SK-MEL-5 (cell line): ENCODE measurements at places on chromosomes 16 and 17. TPM values are rescaled to one million over a fixed set of nuclear protein-coding genes. Genes with fewer than 3 reads are reported as not detected.
A peak's percentile ranks its signal among the peaks of the same experiment; 100 is the strongest.

The SLC13A5 gene
- total RNA-seq: not detected in 2 replicates

DNA sequence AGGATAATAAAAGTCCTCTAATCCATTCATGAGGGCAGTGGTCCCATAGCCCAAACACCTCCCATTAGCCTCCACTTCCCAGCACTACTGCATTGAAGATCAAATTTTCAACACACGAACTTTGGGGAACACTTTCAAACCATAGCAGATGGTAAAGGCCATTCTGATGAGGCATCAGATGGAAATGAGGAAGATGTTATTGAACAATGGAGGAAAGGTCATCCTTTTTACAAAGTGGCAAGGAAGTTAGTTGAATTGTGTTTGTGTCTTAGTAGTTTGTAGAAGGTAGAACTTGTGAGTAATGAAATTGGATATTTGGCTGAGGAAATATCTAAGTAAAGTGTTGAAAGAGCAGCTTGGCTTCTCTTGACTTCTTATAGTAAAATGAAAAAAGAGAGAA is 93.3 kb upstream of the NLRP1 start:
- no peak for DNase-seq

- no peak for DNase-seq
Measured at GRCh38 chr16:50853329-50853728, 111.4 kb downstream of the CYLD start.

- no peak for DNase-seq
Measured at GRCh38 chr16:12899529-12900143, 1.8 kb upstream of the SHISA9 start.

GRCh38 chr17:80164185-80164584 is 5.6 kb upstream of the CARD14 start:
- DNase-seq: peak; percentile 99

DNA sequence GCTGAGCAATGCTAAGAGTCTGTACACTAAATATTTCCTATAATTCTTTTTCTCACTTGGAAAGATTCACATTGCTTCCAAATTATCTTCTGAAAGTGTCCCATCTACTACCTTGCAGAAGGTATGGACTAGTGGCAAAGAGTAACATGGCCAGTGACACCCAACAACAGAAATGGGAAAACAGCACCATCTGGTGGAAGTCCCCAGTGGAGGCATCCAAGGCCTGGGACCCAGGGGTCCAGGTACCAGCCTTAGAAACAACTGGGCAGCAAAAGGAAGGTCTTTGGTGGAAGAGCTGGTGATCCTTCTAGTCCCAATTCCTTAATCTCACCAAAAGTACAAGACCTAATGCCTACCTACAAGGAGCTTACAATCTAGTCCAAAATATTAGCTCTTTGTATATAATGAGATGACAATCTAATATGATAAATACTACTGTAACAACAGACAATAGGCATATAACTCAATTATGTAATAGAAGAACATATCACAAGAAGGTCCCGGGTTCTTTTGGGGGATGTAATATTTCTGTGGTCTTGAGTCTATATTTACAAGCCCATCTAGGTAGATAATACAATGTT is 55.3 kb downstream of the SKAP1 start:
- peak; percentile 77 for DNase-seq

DNA sequence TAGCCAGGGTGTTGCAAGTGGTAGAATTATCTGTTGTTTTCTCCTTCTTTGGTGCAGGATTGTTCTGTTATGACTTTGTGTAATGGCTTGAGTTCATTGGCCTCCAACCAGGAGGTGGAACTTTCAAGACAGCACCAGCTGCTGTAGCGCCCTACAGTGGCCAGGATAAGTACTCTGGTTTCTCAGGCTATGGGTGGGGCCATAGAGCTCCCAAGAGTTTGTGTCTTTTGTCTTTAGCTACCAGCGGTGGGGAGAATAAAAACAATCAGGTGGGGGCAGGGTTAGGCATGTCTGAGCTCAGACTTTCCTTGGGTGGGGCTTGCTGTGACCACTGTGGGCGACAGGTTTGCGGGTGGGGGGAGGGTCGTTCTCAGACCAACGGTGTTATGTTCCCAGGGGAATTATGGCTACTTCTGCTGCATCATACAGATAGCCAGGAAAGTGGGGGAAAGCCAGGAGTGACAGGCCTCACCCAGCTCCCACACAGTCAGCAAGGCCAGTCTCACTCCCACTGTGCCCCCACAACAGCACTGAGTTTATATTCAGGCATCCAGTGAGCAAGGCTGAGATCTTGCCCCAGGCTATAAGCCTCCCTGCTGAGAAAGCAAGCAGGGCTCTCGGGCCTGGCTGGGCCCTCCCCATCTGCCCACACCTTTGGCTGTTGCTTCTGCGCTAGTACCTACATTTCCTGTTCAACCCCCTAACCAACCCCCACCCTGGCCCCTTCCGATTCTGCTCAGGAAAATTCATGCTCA is 15.4 kb downstream of the ABCA10 start:
- DNase-seq: peak; percentile 64

- DNase-seq: no peak
Measured at GRCh38 chr17:14201021-14201987, 35.4 kb downstream of the CDRT15 start.

- DNase-seq: no peak
Measured at GRCh38 chr16:83031524-83031923, 404.8 kb downstream of the CDH13 start.
